Stimulated activated CD8-positive, alpha-beta memory T cell treated with anti-CD3 and anti-CD28 coated beads, Interleukin-15, amount 100 ng/mL, for 4 hours (primary cell): ENCODE measurements at places on chromosomes 1 and 21.

DNA sequence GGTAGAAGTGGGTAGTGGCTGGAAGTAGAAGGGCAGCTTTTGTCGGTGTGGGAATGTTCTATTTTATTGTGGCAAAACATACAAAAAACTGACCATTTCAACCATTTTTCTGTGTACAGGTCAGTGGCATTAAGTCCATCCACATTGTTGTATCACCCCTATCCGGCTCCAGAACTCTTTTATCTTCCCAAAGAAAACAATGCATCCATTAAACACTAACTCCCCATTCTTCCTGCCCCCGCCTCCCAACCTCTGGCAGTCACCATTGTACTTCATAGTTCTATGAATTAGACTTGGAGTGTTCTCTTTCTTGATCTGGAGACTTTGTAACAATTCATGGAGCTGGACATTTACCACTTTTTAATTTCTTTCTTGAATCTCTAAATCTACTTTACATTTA is 55.7 kb downstream of the DEGS1 start:
- no peak for DNase-seq

DNA sequence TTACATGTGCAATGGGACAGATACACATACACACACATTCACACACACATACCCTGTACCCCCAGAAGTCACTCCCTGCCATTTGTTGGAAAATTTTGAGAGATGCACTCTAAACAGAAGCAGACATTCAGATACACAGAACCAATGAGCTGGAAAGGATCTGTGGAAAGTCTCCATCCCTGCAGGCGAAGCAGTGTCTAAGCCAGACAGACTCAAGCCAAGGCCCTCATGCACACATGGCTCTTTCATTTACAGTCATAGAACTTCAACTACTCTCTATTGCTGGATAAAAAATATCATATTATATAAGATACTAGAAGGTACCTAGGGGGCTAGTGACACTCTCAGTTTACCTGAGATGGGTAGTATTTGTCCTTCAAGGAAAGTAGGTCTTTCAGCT is 7.3 kb upstream of the SEC16B start:
- DNase-seq = no peak

GRCh38 chr1:200880212-200880611 is 7.4 kb downstream of the GPR25 start:
- DNase-seq = no peak

GRCh38 chr1:18927654-18928272 is 25.4 kb upstream of the ALDH4A1 start:
- DNase-seq = no peak

DNA sequence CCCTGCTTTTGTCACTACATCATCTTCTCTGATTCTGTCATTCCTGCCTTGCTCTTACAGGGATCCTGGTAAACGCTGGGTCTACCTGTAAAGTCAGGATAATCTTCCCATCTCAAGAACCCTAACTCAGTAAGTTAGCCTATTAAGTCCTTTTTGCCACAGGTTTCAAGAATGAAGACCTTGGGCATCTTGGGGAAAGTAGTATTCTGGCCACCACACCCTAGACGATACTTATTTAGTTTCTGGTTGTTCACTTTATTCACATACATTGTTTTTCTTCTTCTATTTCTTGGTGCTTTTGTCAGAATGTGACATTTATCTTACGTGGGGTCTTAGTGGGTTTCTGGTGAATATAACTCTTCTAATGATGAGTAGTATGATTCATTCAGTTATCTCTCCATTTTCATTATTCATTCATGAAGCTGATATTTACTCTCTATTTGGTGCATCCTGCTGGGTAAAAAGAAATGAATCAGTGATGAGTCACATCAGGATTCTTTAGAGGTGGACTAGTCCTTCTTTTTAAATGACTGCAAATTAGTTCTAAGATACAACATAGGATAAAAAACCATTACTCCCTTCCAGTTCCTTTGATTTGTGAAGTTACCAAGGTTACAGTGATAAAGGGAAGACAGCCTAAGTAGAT is 514.4 kb upstream of the B3GALT2 start:
- no peak for DNase-seq

DNA sequence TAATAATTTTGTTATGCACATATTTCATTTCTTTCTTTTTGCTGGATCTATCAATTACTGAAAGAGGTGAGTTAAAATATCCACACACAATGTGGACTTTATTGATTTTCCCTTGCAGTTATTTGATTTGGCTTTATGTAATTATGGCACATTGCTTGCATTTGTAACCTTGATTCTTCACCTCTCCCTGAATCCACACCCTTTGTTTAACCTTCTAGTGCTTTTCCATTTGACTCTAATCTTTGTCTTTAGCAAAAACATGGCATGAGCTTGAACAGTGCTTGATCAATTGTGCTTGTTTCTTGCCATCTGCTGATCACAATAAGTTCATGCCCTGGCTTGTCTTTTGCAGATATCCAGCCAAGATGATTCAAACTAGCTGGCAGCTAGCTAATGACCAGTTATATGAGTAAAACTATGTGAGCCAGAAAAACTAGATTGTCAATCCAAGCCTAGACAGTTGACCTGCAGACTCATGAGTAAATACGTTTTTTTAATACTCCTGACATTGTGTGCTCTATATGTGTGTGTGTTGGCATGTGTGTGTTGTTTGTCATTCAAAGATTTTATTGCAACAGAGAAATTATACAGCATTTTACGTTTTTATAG is 899.2 kb downstream of the NCAM2 start:
- no peak for DNase-seq

GRCh38 chr1:197355248-197355995 is 87.4 kb downstream of the CRB1 start:
- DNase-seq = no peak

DNA sequence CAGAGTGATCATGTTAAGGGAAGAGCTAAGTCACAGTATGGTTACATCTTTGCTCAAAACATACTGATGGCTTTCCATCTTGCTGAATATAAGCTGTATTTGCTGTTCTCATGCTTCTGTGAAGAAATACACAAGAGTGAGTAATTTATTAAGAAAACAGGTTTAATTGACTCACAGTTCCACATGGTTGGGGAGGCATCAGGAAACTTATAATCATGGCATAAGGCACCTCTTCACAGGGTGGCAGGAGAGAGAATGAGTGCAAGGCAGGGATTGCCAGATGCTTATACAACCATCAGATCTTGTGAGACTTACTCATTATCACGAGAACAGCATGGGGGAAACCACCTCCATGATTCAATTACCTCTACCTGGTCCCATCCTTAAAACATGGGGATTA is 24.4 kb upstream of the RGS5 start:
- no peak for DNase-seq

DNA sequence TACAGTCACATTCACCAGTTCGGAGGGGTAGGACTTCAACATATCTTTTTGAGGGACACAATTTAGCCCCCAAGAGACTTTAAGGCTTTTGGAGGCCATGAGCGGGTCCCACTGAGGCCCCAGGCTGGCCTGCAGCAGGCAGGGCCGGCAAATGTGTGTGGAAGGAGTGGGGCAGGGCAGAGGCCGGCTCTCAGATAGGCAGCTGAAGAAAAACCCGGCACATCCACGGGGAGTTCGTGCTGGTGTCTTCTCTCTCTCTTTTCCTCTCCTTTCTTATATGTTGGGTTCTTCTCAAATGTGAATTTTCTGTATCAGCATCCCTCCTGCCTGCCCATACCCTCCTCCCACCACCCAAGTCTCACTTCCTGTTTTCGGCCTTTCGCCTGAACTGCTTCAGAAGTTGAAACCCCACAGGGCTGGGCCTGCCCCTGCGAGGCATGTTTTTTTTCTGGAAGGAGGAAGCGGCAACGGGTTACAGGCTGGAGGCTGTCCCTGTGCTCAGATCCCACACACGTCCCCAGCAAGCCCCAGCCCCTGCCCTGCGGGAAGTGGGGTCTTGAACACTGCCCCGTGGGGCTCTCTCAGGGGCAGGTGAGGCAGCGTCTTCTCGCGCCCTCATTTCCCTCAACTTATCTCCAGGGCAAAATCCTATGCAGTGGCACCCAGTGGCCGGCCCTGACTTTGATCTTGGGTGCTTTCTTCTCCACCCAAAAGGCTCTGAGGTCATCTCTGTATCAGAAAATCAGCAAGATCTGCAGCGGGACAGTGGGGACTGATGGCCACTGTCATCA is 9.7 kb upstream of the UMODL1 start:
- no peak for DNase-seq

DNA sequence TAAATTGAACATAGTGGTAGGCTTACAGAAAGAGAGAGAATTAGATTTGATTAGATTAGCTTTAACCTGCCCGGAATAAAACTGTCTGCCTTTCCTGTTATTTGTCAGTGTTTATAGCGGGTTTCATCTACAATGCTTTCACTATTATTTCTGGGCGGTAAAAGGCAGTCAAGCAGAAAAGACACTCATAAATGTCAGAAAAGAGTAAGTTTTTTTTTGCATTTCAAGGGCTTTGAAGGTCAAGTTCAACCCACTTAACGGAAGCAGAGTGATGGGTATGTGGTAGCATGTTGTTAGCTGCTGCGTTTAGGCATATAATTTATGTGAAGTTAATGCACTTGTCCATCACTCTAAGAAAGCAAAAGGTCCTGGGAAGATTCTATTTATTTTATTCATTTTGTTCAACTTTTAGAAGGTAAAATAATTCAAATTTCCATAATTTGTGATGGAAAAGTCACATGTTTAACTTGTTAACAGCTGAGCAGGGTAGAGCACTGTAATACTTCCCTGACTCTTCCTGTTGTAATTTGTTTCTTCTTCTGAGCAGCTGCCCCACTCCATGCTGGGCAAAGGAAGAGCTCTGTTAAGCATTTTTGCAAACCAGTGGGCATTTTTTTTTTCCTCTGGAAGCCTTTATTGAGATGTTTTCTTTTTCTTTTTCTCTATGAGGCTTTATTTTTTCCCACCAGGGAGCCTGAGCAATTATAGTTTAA is 220.1 kb downstream of the ST6GALNAC3 start:
- no peak for DNase-seq

DNA sequence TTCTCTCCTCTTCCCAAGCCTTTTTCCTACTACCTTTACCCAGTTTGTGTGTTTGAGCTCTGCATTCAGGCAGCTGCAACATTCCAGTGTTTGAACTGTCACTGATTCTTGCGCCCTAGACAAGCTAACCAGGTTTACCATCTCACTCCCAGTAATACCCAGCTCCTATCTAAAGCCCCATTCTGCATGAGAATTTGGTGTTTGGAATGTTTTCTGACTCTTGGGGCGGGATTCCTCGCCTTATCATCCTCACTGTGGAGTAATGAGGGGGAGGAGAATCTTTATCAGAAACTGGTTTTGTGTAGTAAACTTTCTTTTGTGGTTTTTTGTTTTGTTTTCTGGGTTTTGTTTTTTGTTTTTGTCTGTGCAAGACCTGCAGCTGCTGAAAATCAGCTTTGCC is 36.5 kb downstream of the NCF2 start:
- DNase-seq = no peak

- no peak for DNase-seq
Measured at GRCh38 chr1:174942547-174943255, 57.0 kb upstream of the CACYBP start.

DNA sequence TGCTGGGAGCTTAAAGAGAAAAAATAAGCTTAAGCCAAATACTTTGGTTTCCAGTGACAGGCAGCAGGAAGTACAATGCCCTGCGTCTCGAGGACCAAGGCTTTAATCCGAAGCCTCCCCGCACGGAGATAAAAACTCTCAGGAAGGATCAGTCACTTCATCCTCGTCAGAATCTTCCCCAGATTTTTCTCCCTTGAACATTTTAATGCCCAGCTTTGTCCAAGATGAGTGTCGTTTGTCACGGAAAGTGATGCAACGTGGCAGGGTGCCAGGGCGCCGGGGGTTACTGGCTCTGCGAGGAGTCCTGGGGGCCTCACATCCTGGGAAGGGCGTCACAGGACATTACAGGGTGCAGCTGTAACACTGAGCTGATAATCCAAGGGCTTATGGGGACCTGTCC is 25.2 kb upstream of the PCBP3 start:
- no peak for DNase-seq

- no peak for DNase-seq
Measured at GRCh38 chr1:94746635-94747525, 73.3 kb upstream of the SLC44A3 start.

GRCh38 chr1:1044455-1045078 is 24.6 kb downstream of the AGRN start:
- DNase-seq = no peak

GRCh38 chr1:20699558-20699957 is 18.2 kb downstream of the KIF17 start:
- no peak for DNase-seq

DNA sequence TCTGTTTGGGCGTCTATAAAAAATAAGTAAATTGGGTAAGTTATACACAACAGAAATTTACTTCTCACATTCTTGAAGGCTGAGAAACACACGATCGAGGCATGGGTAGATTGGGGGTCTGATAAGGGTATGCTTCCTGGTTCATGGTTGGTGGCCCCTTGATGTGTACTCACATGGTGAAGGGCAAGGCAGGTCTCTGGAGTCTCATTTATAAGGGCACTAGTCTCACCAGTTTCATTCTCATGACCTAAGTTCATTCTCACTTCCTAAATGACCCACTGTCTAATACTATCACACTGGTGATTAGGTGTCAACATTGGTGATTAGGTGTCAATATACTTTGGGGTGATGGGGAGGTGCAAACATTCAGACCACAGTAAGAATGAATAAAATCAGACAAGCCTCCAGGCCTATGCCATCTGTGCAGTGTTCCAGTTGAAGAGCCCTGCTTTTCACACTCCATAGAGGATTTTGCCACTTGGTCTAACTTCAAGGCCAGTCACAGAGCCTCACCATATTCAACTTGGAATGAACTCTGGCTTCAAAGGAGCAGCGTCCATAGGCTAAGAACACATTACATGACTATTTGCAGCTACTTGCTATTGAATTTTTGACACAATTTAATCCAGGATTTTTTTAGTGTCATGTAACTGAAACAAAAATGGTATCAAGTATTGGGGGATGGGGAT is 2.5 kb upstream of the GBP4 start:
- no peak for DNase-seq

GRCh38 chr1:19534281-19534680 is 48.9 kb upstream of the CAPZB start:
- DNase-seq = no peak

- DNase-seq = no peak
Measured at GRCh38 chr21:32410916-32411315, 1.6 kb upstream of the EVA1C start.

GRCh38 chr1:118659646-118660045 is 328.5 kb downstream of the TBX15 start:
- no peak for DNase-seq

DNA sequence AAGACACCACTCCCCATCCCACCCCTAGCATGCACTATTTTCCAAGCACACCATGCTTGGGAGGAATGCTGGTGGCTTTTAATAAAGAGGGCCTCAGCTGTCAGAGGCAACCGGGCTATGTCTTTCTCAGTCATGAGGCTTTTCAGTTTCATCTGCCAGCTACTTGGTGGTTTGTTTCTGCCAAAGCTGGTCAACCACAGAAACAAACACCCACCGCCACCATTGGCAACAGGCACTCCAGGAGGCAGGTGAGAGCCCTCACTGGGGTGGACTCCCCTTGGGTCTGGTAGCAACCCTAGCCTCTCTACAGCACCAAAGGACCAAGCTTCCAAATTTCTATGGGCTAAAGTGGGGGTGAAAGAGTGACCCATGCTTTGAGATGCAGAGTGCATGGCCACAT is 54.3 kb upstream of the CD1D start:
- no peak for DNase-seq

GRCh38 chr21:41361053-41361785 is 608 bp upstream of the MX2 start:
- no peak for DNase-seq

- no peak for DNase-seq
Measured at GRCh38 chr1:161172349-161172748, 5.0 kb downstream of the B4GALT3 start.
